ENCODE measurements at places on chromosomes 13 and 19.
A peak's percentile ranks its signal among the peaks of the same experiment; 100 is the strongest.

DNA sequence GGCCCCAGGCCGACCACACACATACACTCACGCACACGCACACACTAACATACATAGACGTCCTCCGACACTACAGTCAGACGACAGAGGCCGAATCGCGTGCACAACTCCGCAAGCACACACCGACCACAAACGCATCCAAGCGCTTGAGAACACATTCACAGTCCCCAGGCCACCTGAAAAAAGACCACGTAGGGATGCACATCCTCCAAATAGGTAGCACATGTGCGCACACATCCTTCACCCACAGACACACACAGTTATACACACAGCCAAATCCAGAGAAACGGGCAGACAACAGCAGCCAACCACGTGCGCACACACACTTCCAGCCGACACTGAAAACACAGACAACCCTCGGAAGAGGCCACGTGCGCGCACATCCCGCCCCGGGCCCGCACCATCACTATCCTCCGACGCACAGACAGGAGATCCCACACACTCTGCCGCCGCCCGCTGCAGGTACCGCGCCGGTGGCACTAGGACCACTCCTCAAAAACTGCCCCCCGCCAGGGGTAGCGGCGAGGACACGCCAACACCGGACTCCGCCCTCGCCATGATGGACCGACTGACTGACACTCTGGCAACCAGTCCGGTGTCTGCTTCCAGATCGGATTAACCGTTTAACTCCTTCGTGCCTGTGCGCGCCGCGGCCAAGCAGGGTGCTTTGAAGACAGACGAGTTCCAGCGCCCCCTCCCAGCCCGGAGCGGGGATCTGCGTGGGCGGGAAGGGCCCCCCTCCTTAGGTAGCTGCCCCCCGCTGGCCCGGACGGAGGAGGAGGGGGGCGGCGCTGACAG lies 493 bp upstream of the PDE4A start:
- no peak for DNase-seq

DNA sequence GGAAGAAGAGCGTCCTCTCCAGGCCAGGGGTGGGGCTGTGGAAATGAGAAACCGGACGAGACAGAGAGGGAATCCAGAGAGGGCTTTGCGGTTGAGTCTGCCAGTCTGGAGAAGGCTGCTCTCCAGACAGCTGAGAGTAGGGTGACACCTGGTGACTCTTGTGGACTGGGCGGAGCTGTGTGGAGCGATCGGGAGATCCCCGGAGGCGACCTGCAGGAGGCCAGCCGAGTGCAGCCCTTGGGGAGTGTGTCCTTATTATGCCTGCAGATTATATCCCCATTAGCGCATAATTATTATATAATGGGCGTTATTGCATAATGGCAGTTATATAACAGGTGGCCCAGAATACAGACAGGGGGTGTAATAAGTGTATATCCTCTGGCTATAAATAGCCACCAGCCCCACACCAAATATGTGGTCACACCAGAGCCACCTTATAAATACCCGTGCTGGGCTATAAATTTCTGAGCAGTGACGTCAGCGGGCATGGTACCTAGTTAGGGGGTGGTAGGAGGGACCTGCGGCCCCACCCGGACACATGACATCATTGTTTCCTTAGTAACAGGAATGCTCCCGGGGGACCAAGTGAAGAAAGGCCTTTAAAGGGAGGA lies 41.2 kb downstream of the NFIX start:
- peak; percentile 76 for DNase-seq

DNA sequence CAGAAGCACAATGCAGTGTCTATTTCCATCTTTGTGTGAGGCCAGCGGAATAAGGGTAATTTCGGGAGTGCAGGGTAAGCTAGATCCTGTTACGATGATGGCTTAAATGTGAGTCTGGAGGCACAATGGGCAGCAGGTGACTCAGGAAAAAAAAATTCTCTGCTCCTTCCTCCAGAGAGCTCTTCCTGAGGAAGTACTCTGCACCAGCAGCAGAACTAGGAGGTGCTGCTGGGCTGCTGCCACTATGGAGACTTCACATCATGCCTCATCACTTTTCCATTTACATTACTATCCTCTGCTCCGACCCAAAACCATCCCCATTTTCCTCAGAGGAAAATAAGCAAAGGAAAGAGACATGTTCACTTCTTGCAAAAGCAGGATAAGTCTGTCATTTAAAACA lies 282.0 kb downstream of the DNAJC15 start:
- no peak for DNase-seq

GRCh38 chr13:31050486-31051400 lies 111.0 kb downstream of the HSPH1 start:
- DNase-seq: no peak

GRCh38 chr13:102021777-102022176 lies 380.1 kb downstream of the FGF14 start:
- no peak for DNase-seq

DNA sequence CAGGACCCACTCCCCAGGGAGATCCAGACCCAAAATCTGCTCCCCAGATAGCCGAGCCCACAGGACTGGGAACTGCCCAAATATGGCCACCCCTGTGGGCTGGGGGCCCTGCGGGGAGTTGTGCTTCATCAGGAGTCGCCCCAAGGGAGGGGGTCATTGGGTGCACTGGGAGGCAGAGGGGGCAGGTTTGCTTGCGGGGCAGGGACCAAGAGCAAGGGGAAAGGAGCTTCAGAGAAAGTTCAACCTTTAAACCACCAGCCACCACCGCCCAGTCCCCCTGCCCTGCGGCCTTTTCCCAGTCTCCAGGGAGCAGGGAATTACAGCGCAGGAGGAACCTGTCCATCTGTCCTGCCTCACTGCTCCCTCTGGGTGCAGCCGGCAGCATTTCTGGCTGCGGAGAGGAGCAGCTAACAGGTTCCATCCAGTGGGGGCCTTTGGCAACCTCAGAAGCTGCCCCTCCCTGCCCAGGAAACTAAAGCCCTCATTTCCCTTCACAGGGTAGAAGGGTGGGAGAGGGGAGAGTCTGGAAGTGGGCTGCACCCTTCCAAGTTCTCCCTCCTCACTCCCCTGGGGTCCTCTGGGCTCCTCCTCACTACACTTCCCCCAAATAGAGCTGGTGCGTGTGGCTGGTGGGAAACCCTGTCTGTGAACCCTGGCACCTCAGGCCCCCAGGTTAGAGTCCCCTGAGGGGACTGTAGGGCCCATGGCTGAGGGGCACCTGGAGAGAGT lies 13.8 kb upstream of the ASF1B start:
- no peak for DNase-seq

- no peak for DNase-seq
These were observed 120.2 kb downstream of the UBL3 start for GRCh38 chr13:29730253-29730652.

Data from breast epithelium (tissue), 4 donors.